ENCODE measurements at places on chromosomes 3 and 15. TPM values are rescaled to one million over a fixed set of nuclear protein-coding genes. Genes with fewer than 3 reads are reported as not detected.

DNA sequence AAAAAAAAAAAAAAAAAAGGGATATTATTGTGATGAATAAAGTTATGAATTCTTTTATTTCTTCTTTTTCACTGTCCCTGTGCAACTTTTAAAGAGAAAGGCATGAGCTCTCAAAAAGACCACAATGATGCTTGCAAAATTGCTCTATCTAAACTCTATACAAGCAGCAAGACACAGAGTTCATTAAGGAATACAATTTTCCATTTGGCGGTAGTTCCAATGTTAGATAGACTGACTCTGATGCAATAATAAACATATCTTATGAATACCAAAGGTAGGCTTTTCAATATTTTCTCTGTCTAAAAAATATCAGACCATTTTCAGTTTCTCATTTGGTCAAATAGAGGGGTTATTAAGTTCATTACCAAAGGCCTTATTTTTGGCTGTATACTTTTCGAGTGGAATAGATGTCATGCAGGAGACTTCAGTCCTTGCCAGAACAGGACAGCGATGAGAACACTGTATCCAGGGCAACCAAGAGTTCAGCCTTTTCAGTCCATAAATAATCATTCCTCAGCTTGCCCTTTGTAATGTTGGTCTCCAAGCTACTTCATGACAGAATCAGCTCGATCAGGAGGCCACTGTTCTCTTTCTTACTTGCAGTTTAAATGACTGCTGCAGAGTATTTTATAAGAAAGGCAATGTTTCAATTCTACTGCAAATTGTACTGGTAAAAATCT, 162.9 kb upstream of the FAM3D start:
- no peak for DNase-seq

DNA sequence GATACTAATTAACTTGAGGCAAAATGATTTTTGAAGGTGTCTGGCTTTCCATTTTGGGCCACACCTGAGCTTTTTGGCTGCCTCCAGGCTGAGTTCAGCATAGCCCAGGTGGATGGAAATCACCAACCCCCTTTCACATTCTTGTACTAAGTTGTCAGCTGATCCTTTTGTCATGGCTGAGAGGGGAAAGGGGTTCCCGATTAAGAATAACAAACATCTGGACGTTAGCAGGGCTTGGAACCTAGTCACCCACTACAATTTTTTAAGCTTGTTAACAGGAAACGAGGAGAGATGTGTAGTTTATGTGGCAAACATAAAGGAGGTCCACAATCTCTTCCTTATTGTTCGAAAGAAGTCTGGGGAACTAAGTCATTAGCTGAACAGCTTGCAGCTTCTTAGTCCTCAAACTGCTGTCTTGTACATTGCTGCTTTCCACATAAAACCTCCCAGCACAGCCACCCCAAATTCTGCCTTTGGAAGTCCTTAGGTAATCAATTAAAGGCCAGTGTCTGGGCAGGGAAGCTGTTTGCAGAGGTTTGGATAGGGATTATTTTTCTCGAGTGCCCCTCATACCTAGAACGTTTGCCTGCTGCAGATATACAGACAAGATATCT, 5.0 kb downstream of the NR2F2 start:
- DNase-seq: no peak

Gene ALDH1L1
- total RNA-seq: 4.1 TPM

Gene SSUH2
- total RNA-seq: 0.53 TPM

GRCh38 chr3:195876297-195877064, 31.9 kb downstream of the TNK2 start:
- no peak for DNase-seq

All from sciatic nerve (tissue), 2 donors.